CD8-positive, alpha-beta T cell (primary cell): ENCODE measurements at places on chromosomes 13 and 19.

GRCh38 chr13:80177327-80177726 is 163.6 kb downstream of the SPRY2 start:
- DNase-seq, result no peak

- DNase-seq, result peak; percentile 13
Observed at GRCh38 chr13:48126944-48127830, 32.3 kb upstream of the MED4 start.

GRCh38 chr19:42436006-42436405 is 6.7 kb downstream of the CXCL17 start:
- no peak for DNase-seq

GRCh38 chr19:17376935-17377600 is at the start of gene PLVAP:
Gene PLVAP, minus strand, starts transcription at chr19:17377342. Its CDS starts 54 bp downstream, at chr19:17377288.
- no peak for DNase-seq

GRCh38 chr13:32019612-32020233 is 11.9 kb upstream of the FRY start:
- no peak for DNase-seq

DNA sequence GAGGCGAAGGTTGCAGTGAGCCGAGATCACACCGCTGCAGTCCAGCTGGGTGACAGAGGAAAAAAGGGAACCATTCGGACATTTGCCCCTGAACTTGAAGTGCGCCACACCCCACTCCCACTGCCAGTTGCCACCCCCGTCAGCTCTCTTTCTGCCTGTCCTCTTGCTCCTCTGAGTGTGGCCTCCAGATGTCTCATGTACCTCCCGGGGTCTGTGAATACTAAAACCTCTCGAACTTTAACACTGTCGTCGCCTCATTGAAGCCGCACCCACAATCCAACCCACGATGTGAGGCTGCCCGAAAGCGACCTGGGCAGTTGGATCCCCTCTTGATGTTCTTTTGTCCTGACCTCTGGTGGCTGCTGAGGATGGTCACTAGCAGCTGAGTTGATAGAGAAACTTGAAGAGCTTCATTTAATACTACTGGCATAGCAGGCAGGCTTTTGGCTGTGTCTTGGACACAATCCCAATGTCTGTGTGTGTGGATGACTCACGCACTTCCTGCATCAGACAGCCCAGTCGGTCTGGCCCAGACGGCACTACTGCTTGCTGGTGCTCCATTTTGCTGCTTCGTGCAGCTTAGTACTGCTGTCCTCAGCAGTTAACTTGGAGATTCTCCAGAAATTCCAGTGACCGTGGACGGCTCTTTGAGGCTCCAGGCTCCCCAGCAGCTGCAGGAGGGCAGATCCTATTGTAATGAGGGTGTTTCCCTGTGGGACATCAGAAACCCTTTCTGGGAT is 4.2 kb downstream of the FPR3 start:
- peak; percentile 24 for DNase-seq

DNA sequence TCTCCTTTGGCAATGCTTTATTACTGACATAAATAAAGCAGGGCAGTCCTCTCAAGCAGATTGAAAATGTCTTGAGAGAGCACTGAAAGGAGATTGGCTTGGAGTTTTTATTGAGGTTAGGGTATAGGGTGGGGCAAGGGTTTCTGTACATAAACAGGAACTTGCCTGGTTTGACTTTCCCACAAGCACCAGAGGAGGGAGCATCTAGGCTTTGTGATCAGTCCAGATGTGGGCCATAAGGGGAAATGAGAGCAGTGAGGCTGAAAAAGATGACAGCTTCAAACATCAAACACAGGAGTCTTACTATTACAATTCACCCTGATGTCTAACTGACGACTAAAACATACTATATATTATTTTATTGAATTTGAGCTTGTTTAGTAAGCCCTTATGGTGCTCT is 260.9 kb downstream of the MTUS2 start:
- no peak for DNase-seq

- DNase-seq, result no peak
Observed at GRCh38 chr13:68481130-68481529, 1251.0 kb upstream of the PCDH9 start.

DNA sequence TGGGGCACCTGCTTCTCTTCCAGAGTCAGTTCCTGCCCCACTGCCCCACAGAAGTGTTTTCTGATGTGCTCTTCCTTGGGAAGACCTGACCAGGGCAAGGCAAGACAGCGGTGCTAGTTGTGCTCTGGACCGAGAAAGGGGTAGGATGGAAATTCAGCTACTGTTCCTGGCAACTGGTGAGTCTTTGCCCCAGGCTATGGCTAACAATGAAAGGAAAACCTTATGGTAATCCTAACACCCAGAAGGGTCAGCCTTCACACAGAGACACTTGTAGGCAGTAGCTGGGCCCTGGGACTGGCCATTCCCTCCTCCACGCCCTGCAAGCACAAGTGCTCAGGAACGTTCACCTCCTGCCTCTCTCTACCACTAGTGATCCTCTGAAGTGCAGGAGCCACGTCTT is 9.6 kb upstream of the CYSLTR2 start:
- DNase-seq, result no peak

DNA sequence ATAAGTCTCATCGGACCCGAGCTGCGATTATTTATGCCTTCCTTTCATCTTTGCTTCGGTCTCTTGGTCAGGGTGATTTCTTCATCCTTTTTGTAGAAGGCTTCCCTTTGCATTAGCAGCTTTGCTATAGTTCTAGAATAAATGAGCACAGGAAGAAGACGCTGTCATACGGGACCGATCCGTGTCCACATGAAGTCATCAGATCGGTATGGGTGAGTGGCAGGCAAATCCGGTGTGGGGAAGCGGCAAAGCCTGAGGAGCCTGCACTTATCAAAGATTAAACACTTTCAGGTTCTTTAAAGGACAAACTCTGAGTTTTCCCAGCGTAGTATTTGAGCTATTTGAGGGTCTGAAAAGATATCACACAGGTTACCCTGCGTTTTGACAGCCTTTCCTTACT is 119.3 kb downstream of the IRS2 start:
- DNase-seq, result no peak

- no peak for DNase-seq
Observed at GRCh38 chr19:4391306-4391693, 9.0 kb downstream of the SH3GL1 start.
